CD4-positive, alpha-beta T cell treated with Interferon alpha-2 for 1 hour (primary cell): ENCODE measurements at places on chromosomes 11 and 22.

GRCh38 chr11:109960831-109961230, 132.4 kb upstream of the ZC3H12C start:
- no peak for DNase-seq

GRCh38 chr11:77208535-77208934, 80.5 kb downstream of the MYO7A start:
- DNase-seq: no peak

DNA sequence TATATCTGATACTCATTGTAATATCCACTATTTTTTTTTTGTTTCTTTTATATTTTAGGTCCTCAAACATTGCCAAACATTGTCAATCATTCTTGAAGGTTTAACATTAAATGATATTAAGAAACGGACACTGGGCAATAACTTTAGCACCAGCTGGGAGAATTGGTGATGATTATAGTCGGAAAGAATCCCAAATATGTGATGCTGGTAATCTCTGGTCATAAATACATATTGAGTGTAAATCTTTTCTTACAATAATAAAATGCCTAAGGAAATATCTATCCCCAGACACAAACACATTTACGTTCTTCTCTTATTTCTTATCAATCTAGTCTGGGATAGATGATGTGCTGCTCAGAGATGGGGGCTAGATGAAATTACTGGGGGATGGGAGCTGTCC, 25.2 kb downstream of the OR51E2 start:
- no peak for DNase-seq

DNA sequence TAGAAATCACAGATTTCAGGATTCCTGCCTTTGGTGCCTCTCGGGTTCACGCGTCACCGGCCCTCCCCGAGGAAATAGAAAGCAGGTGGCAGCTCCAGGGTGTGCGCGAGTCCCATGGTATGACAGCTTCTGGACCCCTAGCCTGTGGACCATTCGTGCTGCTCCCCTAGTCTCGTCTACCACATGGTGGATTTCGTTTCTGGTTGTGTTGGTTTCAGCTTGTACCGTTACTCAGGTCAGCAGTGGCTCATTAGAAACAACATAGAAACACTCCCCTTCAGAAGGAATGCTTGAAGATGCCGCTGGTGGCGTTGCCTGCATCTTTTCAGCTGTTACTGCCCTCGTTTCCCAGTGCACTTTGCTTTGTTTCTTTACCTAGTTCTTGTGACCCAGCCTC, 700 bp downstream of the TTC17 start:
- DNase-seq: no peak

DNA sequence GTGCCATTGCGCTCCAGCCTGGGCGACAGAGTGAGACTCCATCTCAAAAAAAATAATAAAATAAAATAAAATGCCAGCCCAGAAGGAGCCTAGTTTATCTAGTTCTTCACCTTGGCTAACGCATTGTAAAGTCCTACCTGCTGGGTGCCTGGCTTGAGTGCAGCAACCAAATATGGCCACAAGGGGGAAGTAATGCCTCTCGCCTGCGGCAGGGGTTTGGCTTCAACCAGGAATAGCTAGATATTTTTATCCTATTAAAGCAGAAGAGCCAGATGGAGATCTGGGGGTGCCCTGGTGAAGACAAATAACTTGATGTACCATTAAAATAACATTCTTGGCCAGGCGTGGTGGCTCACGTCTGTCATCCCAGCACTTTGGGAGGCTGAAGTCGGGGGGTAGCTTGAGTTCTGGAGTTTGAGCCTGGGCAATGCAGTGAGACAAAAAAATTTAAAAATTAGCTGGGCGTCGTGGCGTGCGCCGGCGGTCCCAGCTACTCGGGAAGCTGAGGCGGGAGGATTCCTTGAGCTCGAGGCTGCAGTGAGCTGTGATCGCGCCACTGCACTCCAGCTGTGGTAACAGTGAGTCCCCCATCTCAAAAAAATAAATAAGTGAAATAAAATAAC, 20.6 kb upstream of the PLEKHB1 start:
- DNase-seq: peak; percentile 79

DNA sequence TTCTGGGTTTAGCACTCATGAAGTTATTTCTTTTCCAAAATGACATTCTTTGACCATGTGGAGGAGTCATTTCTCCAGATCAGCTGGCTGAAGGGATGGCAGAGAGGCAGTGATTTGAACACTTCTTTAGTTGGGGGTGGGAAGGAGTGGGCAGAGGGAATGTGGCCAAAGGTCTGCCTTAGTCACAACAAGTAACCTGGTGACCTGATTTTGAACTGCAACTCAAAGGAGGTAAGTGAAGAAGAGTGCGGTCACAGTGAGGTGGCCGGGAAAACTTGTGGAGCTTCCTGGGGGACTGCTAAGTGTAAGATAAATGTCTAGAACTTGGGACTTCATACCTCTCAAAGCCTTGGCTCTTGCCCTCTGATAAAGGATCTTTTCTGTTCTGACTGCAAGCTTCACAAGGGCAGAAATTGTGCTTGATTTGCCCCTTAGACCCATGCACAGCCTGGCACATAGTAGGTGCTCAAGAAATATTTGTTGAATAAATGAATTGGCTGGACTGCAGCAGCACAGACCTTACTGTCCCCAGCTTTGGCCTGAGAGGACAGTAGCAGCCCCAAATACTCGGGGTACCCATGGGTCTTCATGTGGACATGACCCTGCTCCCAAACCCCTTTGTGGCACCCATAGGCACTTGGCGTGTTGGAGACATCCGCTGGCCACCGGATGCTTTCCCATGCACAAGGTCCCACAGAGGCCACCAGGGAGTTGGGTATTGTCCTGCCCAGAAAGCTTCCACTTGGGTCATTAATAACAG, 99.0 kb upstream of the ALX4 start:
- DNase-seq: no peak
